ENCODE measurements at places on chromosomes 7 and 10.

DNA sequence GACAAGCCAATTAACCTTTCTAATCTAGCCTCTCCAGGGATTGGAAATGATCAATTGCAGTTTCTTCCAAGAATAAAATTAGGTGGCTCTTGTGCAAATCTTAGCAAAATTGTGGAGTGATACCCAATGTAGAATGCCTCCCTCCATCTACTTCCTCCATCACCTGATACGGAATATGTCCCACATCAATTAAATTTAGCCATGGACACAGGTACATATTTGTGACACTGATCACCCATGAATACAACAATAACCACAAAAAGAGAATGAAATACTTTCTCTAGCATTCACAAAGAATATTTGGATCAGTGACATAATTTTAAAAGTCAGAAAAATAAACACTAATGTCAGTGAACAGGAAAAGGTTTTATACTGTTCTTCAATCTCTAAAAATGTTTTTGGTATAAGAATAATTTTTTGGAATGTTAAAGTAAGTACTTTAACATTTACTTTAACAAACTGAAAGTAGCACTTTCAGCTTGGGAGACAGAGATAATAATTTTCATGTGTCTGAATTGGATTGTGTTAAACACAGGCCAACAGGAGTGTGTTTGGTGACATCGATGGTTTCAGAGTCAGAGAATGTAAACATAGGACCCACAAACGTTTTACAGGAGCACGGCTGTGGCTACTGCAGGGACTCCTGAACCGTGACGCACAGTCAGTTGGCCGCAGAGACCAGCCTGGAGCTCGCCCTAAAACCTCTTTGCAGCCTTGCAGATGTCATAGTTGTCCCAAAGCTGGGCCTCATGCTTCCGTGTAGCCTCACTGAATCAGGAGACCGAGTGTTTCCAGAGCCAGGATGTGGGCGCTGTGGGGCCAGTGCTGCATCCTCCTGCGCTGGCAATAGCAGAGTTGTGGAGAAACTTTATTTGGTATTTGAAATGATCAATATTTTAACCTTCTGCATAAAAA, 7.2 kb downstream of the RBM20 start:
- peak; percentile 33 for DNase-seq

- DNase-seq = no peak
Observed at GRCh38 chr10:93277360-93277759, 203.7 kb downstream of the CYP26A1 start.

DNA sequence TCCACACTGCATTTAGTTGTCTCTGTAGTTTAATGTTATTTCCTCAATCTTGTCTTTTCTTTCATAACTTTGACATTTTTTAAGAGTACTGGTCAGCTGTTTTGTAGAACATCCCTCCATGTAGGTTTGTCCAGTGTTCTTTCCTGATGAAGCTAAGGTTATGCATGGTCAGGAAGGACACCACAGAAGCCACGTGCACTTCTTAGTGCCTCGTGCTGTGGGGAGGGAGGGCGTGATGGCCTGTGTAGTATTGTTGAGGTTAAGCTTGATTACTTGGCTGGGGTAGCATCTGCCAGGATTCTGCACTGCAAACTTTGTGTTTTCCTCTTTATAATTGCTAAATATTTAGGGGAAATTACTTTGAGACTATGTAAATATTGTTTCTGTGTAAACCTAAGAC, 48.3 kb downstream of the MCMBP start:
- no peak for DNase-seq

GRCh38 chr10:111739125-111739873, 444.3 kb downstream of the GPAM start:
- no peak for DNase-seq

DNA sequence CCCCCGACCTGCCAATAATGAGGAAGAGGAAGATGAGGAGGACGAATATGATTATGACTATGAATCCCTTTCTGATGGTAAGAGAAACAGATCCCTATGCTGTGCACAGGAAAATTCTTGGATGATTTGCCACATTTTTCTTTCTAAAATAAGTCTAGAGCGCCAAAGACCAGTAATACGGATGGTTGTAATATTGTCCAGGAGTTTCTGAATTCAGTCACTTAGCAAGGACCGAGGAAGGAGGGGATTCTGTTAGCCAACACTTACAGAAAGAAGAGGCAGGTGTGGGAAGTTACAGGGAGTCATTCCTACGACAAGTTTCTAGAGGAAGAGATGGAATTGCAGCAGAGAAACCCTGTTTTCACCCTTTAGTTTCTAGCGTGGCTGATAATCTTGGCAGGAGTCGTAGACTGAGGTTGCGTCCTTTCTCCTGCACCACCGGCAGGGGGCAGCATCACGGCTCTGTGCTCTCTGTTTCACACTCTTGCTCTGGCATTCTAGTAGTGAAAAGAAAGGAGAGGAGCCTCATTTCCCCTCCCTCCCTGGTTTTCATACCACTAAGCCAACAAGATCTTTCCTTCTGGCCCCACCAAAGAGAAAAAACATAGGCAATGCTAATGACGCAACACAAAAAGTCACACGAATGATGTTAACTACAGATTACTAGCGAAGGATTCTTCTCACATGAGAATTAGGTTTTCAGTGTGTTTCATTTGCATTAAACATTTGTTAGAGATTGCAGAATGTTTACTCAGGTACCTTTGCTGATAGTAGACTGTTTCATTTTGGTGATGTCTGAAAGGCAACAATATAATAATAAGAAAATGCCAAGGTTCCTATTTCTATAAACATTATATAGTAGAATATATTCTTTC, 82.7 kb downstream of the NOC3L start:
- peak; percentile 38 for DNase-seq

DNA sequence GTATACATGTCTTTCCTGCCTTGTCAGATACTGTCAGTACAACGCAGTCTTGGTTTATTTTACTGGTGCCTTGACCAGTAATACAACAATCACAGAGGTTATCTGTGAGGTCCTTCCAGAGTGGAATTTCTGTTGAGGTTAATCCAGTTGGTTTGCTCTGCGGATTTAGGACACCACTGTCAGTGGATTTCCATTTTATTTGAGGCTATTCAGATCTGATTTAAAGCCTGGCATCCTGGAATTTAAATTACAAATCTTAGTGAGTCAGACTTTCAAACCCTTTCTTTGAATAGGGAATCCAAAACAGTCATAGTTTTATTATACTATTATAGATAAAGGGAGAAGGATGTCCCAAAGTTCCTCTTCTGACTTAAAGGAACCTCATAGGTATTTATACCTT, 40.5 kb downstream of the ANLN start:
- no peak for DNase-seq

DNA sequence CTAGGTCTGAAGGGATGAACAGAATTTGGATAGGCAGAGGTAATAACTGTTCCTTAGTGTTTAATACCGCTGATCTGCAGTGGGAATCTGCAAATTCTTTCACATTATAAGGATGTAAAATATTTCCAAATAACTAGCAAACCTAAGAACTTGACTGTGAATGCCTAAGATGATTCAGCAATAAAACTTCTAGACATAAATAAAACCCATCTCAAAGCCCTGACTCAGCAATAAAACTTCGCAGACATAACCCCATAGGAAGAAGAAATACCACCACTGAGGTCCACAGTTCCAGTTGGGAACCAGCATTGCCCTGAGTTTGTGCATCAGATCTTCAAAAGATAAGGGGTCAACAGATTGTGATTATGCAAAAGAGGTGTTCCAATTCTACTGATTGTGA, 354.2 kb downstream of the GFRA1 start:
- DNase-seq = no peak

DNA sequence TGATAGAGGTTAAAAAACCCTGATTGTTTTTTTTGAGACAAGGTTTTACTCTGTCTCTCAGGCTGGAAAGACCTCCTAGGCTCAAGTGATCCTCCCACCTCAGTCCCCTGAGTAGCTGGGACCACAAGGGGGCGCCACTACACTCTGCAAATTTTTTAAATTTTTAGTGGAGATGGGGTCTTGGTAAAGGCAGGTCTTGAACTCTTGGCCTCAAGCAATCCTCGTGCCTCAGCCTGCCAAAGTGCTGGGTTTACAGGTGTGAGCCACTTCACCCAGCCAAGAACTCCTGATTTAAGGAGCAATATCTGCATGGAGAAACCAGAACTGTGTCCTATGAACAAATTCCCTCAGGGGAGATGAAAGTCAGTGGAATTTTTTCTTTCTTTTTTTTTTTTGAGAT, 7.3 kb upstream of the KLHDC10 start:
- DNase-seq = no peak

DNA sequence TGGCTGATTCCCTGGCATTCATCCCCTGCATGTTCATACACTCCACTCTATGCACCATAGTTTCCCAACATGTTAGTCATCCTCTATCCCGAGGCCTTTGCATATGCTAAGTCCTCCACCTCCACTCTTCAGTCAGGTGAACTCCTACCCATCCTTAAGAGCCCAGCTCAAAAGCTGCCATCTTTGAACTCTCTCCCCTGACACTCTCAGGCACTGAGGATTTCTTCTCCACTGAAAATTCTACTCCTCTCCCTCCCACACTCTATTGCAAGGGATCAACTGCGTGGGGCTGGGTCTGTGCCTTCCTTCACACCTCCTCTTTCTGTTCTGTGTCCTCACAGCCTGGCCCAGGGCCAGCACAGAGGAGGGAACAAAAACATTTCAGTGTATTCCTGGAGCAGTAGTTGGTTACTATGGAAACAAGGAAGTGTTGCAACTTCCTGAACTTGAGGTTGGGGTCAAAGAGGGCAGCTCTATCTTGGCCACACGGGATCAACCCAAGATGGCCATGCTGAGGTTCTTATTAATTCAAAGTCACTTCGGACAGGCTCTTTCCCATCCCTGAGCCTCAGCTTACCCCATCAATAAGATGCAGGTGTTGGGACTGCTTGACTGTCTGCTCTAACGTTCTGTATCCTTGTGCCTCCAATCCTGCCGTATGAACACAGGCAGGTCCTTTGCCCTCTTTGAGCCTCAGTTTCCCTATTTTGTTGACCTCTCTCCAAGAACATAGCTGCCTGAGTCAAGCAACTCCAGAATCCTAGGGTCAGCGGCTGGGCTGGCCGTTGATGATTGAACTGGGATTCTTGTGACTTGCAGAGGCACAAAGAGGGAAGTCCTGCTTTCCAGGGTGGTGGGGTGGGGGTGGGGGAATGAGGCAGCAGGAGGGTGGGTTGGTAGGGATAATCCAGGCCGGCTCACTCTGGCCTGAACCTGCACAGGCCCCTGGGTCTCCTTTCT, 15.5 kb downstream of the ZMIZ1 start:
- DNase-seq = peak; percentile 70

- DNase-seq = no peak
Observed at GRCh38 chr7:79091011-79091410, 362.5 kb downstream of the MAGI2 start.

- DNase-seq = no peak
Observed at GRCh38 chr10:104117839-104118323, 4.1 kb upstream of the SFR1 start.

GRCh38 chr7:128833946-128834325, 3.7 kb downstream of the FLNC start:
- peak; percentile 43 for DNase-seq

GRCh38 chr10:118662228-118663035, 67.0 kb upstream of the PRLHR start:
- DNase-seq = no peak

- peak; percentile 27 for DNase-seq
Observed at GRCh38 chr10:12727832-12728215, 273.7 kb downstream of the CCDC3 start.

- peak; percentile 81 for DNase-seq
Observed at GRCh38 chr10:72567421-72567820, 58.5 kb downstream of the MICU1 start.

GRCh38 chr7:108094346-108094745, 35.8 kb downstream of the LAMB4 start:
- DNase-seq = no peak

GRCh38 chr7:155009570-155010157, 6.7 kb upstream of the PAXIP1 start:
- DNase-seq = peak; percentile 23

DNA sequence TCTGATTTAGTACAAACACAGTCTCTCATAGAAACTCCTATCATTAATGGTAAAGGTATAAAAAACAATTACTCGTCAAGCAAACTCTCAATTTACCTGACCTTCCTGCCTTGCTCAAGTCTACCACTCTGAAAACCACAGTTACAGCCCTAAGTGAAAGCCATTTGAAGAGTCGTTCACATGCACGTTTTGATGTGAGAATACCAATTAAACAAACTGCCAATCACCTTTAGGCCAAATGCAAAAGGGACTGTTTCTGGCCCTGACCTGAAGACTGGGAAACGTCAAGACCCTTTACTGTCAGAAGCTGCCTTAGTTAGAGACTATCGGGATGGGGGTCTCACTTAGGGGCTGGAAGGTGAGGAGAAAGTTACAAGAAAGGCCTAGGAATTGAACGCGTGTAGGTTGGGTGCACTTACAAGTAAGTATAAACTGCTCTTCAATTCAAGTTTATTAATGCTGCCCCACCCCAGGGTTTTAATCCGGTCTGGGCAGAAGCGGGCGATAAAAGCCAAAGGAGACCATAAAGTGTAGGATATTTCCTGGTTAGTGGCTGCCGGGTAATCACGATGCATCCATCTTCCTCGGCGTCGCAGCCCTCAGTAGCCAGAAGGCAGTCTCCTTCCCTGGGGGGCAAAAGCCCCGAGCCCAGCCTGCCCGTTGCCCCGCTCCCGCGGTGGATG, 935 bp downstream of the TM9SF3 start:
- peak; percentile 19 for DNase-seq

GRCh38 chr7:35839860-35840854, 39.3 kb downstream of the SEPTIN7 start:
- peak; percentile 22 for DNase-seq

- DNase-seq = no peak
Observed at GRCh38 chr10:49742683-49743463, 19.2 kb downstream of the OGDHL start.

DNA sequence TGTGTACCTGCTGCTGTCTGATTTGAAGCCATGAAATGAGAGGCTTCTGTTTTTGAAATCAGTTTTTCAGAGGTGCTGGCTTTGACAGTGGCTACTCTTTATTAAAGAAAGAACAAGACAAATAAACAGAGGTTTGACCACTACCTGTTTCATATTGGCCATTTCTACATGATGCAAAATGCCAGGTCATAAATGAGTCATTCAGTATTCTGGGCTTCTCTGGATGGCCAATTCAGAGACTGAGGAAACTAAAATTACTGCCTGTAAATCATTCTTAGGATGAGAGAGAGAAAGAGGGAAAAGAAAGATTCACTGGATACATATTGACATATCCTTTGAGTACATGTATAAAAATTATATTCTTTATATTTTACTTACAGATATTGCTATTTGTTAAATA, 303.3 kb upstream of the ETV1 start:
- no peak for DNase-seq

DNA sequence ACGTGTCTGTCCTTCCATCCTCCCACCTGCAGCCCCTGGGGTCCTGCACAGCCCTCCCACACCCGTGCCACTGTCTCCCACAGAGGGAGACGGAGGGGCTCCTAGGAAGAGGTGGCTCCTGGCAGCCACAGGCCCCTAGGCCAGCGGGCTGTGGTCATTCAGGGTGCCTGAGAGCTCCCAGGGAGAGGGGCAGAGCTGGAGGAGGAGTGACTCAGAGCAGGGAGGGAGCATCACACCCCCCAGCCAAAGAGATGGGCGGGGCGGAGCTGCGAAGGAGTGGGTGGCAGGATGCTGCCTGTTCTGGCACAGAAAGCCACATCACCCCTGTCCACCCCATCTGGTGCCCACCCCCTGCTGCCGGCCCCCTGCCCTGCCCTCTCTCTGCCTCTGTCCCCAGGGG, 50.5 kb downstream of the STK32C start:
- DNase-seq = peak; percentile 98

All from H54 (cell line).